ENCODE measurements at places on chromosomes 4 and X.

- peak; percentile 77 for DNase-seq
These were observed 1.4 kb downstream of the FGF2 start for GRCh38 chr4:122827879-122828601.

DNA sequence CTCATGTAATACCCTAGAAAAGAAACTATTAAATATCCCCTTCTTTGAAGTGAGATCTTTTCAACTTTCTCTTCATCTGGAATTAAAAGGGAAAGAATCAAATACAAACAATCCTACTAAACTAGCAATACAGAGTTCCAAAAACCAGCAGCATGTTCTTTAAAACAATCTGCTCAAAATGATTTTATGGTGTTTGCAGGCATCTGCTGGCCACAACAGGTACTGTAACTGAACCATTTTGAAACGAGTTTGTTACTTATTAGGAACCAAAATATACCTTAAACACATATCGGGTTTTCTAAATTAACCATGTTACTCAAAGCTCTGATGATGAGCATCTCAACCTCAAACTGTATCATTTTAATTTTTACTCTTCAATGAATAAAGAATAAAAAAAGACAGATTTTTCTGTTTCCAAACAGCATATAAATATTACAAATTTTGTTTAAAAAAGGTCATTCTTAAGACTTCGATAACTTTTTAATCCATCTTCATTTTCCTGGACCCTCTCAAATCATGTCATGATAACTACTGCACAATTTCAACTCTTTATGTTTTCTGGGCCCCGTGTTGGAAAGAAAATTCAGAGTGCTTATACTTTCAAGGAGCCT is 56.5 kb downstream of the ARAP2 start:
- peak; percentile 9 for DNase-seq

GRCh38 chrX:45134775-45135174 is 65.9 kb downstream of the DIPK2B start:
- DNase-seq, result no peak

GRCh38 chr4:138761638-138762220 is 253.9 kb upstream of the NOCT start:
- DNase-seq, result no peak

- no peak for DNase-seq
These were observed 412.4 kb downstream of the DMD start for GRCh38 chrX:32798990-32799389.

DNA sequence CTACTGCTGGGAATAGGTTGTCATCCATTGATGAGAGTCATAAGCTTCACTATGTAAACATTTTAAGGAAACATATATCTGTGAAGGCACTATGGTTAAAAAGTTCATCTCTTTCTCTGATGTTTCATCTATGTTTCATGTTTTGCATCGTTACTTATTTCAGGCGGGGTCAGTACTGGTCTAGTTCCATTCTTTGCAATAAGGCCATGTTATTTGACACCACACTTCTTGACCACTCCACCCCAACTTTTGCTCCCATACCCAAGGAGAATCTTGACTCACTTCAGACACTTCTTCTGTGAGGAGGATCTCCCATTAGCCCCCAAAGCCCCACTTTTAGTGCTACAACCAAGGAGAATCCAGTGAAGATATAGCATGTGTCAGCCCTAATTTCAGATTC is 119.4 kb downstream of the GRIA3 start:
- no peak for DNase-seq

- no peak for DNase-seq
These were observed 82.1 kb downstream of the SLC39A8 start for GRCh38 chr4:102263024-102263787.

DNA sequence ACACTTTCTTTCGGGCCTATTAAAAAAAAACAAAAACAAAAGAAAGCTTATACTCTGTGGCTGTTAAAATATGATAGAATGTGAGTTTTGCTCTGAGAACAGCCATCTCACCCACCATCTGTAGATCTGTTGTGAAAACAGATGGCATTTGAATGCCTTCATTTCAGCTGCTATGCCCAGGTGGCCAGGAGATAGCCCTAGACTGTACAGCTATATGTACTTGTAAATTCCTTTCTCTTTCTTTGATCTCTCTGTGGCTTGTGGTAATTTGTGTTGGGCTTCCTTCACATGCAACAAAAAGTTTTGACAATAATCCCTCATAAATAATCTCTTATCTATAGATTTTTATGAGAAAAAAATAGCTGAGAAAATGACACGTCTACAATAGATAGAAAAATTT is 38.1 kb downstream of the PNPLA4 start:
- no peak for DNase-seq

GRCh38 chr4:186472948-186473347 is 82.4 kb downstream of the MTNR1A start:
- no peak for DNase-seq

GRCh38 chr4:96342790-96343455 is 503.0 kb downstream of the PDHA2 start:
- peak; percentile 56 for DNase-seq

GRCh38 chr4:130056286-130056685 is 960.3 kb downstream of the C4orf33 start:
- no peak for DNase-seq

- no peak for DNase-seq
These were observed 271.6 kb downstream of the TLL1 start for GRCh38 chr4:166144607-166145006.

DNA sequence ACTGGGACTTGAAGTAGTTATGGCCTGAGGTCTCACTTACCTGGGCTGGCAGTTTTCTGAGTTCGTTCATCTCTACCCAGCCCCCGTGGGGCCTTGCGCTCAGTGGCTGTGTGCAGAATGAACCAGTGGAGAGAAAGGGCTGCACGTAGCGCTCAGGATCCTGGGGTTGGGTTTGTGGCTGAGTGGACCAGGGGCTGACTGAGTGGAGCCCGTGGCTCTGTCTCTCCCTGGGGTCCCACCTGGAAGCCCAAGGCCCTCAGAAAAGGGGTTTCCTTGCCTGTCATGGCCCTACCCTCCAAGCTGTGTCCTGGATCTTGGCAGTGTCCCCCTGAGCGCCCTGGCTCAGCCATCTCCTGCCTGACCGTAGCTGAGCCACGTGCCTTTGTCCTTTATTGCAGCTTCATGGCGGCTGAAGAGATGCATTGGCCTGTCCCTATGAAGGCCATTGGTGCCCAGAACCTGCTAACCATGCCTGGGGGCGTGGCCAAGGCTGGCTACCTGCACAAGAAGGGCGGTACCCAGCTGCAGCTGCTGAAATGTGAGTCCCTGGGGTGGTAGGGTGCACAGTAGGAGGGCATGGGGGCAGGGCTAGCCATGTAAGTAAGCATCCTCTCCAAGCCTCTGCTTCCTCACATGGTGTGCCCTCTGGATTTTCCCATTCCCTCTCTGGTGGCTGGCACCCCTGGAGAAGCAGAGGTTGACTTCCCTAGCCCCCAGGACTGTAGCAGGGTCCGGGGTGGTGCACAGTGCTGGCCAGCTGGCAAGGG is 23.2 kb upstream of the ADD1 start:
- DNase-seq, result no peak

GRCh38 chr4:115229873-115230272 is 116.5 kb upstream of the NDST4 start:
- no peak for DNase-seq

DNA sequence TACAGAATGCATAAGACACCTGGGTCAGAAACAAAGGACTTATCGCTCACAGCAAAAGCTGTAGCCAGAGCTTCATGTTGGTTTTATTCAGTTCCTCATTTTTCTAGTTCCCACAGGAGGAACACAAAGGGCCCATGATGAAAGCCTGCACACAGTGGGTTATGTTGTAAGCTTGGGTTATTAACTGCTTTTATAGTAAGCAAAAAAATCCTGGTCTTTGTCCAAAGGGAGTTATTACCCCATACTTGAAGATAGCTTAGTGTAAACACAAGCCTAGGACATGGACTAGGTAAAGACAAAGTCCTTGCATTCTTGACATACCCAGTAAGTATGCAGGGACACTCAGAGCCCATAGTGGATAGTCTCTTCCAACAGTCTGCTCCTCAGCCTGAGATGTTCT is 11.7 kb downstream of the BBS12 start:
- DNase-seq, result no peak

DNA sequence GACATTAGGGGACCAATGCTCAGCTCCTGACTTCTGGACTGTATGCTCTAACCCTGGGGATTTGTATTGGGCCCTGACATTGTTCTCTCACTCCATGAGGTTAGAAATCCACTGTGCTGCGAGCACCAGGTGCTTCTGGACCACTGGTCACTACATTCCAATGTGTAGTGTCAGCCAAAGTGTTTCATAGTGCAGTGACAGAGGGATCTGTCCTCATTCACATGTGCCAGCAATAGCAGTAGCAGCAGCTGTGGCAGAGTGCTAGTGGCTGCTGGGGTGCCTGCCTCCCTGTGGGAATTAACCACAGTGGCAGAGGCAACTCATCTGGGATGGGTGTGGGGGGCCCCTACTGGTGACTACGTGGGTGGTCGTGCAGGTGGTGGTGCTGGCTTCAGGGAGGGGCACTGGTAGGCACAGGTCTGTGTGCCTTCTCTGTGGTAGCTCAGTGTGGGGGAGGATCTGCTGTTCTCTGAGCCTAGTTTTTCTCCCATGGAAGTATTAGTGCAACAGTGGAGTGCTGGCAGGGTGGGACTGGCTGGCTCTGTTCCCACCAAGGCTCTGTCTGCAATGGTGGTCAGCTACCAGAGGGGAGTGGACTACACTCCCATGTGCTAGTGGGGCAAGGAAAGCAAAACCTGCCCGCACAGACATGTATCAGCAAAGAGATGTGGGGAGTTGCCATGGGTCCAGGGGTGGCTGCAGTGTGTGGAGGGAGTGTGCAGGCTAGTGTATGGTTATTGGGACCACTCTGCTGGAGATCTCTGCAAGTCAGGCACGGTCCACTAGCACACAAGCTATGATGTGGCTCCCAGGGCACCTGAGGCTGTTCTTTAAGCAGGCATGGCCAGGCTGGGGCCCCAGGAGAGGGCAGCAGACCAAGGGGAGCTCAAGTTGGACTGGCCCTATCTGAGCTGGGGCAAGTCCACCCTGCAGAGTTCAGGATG is 78.5 kb downstream of the SCLT1 start:
- DNase-seq, result no peak

DNA sequence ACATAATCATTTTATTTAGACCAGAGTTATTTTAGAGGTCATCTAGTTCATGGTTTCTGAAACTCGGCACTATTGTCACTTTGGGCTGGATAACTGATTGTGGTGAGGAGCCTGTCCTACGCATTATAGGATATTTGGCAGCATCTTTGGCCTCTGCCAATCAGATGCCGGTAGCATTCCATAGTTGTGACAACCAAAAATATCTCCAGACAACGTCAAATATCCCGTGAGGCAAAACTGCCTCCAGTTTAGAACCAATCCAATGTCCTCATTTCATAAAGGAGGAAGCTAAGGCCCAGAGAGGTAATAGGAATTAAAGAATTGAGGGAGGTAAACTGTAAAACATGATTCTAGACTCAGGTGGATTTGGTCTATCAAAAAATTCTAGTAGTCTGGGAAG is 6.1 kb downstream of the ZMAT1 start:
- DNase-seq, result no peak

DNA sequence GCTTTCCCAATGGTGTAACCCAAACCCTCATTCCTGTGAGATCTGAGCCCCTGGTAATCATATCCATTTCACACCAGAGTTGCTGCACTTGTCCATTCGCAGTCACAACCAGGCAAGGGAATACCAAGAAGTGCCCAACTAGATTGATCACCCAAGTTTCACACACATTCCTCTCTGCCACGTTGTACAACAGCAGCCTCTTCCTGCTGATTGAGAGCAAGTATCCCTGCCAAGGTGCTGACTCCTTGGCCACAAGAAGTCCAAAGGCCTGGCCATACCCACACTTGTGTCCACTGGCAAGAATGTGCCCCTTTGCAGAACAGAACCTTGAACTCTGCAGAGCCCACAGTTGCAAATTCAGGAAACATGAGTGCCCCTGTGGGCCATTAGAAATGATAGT is 6.5 kb upstream of the ACOT9 start:
- no peak for DNase-seq

GRCh38 chr4:120853161-120853935 is 69.2 kb downstream of the PRDM5 start:
- DNase-seq, result no peak
